Stimulated activated CD4-positive, alpha-beta T cell treated with anti-CD3 and anti-CD28 coated beads, Interleukin-12 subunit alpha, Interleukin-12 subunit beta, amount 100 ng/mL, for 24 hours (primary cell): ENCODE measurements at places on chromosomes 16 and 17.

- peak; percentile 45 for DNase-seq
These were observed 61.7 kb upstream of the LGALS9 start for GRCh38 chr17:27569257-27569722.

DNA sequence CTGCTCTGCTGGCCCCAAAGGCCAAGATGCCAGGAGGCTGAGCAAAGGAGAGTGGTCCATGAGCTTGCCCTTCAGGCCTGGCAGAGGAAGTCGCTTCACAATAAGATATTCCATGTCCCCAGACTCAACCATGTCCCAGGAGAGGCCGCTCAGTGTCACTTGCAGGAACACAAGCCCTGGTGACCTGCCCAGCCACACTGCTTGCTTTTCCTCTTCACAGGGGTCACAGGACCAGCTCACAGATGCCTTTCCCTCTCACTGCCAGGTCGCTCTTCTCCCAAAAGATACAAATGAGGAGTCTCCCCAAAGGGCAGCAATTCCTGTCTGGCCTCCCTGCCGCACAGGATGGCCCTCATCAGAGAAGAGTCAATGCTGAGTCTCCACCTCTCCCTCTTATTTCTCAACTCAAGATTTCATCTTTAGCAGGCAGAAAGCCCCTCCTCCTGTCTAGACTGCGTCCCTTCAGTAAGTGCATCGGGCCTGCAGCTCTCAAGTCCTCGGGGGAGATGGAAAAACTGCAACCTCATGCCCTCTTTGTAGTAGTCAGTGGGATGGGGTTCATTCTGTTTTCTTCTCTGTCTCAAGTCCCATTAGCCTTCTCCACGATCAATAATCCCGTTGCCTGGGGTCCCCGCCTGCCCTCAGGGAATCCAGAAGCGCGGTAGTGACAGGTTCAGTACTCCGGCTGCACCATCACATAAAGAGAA, 5.0 kb downstream of the JUP start:
- DNase-seq, result no peak

GRCh38 chr16:85586380-85587104, 26.6 kb upstream of the GSE1 start:
- DNase-seq, result no peak

GRCh38 chr17:74637265-74637664, 13.7 kb upstream of the CD300E start:
- DNase-seq, result no peak

DNA sequence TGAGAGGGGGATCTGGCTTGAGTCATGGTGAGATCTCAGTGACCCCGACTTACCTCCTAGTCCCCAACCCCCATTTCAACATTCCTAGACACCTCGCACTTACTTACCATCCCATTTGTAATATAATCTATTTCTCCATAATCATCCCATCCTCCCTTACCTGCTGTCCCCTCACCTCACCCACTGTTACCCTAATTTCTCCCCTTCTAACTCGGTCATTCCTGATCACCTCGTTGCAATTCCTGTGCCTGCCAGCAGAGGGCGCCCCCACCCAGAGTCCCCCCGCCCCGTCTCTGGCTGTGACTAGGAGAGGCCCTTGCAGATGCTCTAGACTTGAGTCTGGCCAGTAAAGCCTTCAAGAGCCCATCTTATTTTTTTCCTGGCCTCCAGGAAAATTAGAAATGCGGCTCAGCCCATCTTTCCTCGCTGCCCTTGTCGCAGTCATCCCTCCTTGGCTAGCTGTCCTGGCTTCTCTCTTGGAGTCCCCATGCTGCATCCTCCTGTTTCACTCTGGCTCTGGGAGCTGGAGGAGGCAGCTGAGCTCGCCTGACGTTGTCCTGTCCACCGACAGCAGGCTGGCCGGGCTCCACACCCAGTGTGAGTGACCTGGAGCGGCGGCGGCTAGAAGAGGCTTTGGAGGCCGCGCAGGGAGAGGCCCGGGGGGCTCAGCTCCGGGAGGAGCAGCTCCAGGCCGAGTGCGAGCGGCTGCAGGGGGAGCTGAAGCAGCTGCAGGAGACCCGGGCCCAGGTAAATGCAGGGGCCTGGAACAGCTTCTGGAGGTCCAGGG, 5.0 kb downstream of the TBKBP1 start:
- DNase-seq, result peak; percentile 85

DNA sequence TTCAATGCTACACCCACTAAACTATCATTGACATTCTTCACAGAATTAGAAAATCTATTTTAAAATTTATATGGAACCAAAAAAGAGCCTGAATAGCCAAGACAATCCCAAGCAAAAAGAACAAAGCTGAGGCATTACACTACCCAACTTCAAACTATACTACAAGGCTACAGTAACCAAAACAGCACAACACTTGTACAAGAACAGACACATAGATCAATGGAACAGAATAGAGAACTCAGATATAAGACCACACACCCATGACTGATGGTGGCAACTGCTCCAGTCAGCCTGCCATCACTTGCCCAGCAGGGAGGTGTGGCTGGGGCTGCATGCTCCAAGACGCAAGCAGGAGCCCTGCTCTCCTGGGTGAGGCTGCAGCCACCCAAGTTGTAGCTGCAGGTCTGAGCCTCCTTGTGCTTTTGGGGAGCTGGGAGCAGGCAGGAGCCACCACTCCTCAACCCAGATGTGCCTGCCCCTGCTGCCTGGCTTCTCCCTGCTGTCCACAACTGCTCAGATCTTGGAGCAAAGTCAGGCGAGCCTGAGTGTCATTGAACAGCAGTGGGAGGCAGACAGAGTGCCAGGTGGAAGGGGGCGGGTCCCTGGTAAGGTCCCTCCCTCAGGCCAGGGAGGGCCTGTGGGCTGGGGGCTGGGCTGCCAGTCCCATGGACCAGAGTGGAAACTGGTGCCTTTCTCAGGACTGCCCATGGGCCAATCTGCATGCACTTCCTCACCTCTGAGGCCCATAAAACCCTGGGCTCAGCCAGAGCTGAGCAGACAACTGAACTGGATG, 24.7 kb downstream of the SSH2 start:
- DNase-seq, result no peak

- no peak for DNase-seq
These were observed 558 bp upstream of the CHMP6 start for GRCh38 chr17:80990921-80991644.

DNA sequence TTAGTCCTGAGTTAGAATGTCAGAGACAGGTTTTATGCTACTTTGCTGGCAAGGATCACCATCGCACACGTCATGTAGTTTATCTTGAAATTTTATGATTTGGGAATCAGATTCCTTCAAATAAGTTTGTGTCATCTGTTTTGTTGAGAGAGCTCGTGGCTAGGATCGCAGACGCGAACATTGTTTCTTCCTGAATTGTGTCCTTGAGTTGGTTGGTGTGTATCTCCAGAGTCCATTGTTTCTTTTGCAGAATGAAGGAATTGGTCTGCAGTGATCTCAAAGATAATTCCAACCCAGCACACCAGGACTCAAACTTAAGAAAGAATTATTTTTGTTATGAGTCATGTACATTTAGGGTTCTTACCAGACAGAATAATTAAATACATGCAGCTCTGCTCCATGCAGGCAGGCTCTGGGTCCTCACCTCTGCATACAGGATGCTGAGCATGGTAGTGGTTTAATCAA, 51.6 kb downstream of the PRKCA start:
- DNase-seq, result no peak

DNA sequence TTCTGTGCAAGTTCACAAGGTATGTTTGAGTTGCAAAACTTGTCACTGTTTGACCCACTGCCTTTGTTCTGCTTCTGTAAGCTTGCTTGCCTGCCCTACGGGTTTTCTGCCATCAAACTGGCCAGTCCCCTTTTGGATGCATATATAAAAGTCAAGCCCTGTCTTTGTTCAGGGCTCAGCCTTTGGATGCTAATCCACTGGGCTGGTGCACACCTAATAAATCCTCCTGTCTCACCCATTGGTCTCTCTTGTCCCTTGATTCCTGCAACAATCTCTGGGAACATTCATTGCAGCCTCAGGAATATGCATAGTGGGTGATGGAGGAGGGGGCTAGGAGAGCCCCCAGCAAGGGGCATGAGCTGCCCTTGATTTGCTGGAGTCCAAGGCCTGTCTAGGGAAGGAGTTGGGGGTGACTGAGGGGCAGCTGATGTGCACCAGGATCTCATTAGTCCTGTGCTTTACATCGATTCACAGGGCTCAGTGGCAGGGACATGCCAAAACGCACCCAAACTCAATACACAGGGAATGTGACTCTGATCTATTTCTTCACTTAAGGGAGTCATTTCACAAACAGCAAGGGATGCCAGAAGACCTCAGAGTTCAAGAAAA, 225.4 kb upstream of the NLRP1 start:
- DNase-seq, result no peak

- DNase-seq, result no peak
These were observed 41.7 kb downstream of the PEMT start for GRCh38 chr17:17549732-17550366.

DNA sequence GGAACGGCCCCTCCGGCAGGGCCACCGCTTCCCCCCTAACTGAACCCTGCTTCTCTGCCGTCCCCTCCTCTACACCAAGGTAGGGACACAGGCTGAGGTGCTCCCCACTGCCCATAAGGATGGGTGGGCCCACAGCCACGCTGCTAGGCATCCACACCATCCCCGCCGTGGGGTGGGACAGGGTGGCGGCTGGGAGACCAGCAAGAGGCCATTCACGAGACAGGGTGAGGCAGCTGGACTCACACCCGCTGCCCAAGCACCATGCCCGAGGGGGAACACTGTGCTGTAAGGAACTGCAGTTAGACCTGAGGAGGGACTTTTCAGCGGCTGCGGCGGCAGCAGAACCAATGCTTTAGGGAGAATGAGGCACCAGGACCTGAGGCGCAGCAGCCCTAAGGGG, 47.5 kb upstream of the RRN3 start:
- DNase-seq, result no peak

GRCh38 chr16:67673712-67674580, 7.3 kb downstream of the C16orf86 start:
- no peak for DNase-seq

DNA sequence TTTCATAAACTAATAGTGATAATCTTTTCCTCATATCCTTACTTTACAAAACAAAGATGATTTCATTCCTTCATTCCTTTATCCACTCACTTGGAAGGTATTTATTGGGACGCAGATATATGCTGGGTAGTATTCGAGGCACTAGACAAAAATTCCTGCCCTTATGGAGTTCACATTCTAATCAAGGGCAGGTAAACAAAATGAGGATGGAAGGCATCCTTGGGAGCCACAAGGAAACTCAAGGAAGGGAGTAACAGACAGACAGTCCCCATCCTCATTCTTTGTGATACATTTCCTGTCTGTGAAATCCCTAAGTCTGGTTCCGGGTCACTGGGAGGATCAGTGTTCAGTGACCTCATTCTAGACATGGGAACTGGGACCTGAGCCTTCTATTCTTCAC, 45.2 kb downstream of the SLC6A2 start:
- DNase-seq, result no peak

- DNase-seq, result no peak
These were observed 126.3 kb upstream of the HSBP1 start for GRCh38 chr16:83681381-83681956.

GRCh38 chr16:89828199-89828869, at the start of gene SPIRE2:
Gene SPIRE2, plus strand, starts transcription at chr16:89828475. Its CDS starts 76 bp downstream, at chr16:89828551.
- peak; percentile 44 for DNase-seq

GRCh38 chr16:11497851-11498289, 88.8 kb downstream of the LITAF start:
- no peak for DNase-seq

DNA sequence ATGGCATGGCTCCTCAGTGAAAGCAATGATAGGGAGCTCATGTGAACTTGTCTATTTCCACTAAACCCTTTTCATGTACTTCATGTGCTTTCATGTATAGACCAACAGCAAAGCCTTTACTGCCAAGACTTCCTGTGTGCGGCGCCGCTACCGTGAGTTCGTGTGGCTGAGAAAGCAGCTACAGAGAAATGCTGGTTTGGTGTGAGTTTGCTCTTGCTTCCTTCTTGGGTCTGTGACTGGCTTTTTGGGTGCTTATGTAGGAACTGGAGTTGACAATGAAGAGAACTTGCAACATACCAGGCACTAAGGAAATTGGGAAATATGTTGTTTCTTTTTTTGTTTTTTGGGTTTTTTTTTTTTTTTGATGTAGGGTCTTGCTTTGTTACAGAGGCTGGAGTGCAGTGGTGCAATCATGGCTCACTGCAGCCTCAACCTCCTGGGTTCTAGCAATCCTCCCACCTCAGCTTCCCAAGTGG, 5.7 kb downstream of the SNX11 start:
- DNase-seq, result no peak

- DNase-seq, result no peak
These were observed 53.8 kb downstream of the MRC2 start for GRCh38 chr17:62681061-62681938.

- DNase-seq, result no peak
These were observed 231.1 kb upstream of the NLRP1 start for GRCh38 chr17:5815396-5815795.

DNA sequence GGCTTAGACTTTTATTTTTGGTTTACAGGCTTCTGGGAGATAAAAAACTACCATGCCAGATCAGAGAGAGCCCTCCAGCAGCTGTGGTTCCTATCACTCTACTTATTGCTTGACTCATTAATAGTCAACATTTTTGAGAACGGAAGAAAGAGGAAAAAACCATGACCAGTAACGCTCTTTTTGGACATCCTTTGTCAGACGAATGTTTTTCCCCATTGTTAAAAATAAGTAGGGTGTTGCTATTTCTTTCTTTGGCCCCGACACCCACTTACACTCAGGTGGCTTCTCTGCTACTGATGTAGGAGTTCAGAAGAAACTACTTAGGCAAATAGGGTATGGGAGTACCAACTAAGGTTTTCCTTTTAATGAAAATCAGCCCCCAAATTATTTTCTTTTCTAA, 27.5 kb downstream of the TVP23A start:
- DNase-seq, result no peak

- DNase-seq, result peak; percentile 23
These were observed 25.5 kb downstream of the COPZ2 start for GRCh38 chr17:48012151-48012520.

- no peak for DNase-seq
These were observed 543 bp downstream of the ARHGAP23 start for GRCh38 chr17:38428643-38429371.

- no peak for DNase-seq
These were observed 29.6 kb downstream of the SGSM2 start for GRCh38 chr17:2366747-2367494.

- no peak for DNase-seq
These were observed 66.1 kb upstream of the SREBF1 start for GRCh38 chr17:17902877-17903276.

DNA sequence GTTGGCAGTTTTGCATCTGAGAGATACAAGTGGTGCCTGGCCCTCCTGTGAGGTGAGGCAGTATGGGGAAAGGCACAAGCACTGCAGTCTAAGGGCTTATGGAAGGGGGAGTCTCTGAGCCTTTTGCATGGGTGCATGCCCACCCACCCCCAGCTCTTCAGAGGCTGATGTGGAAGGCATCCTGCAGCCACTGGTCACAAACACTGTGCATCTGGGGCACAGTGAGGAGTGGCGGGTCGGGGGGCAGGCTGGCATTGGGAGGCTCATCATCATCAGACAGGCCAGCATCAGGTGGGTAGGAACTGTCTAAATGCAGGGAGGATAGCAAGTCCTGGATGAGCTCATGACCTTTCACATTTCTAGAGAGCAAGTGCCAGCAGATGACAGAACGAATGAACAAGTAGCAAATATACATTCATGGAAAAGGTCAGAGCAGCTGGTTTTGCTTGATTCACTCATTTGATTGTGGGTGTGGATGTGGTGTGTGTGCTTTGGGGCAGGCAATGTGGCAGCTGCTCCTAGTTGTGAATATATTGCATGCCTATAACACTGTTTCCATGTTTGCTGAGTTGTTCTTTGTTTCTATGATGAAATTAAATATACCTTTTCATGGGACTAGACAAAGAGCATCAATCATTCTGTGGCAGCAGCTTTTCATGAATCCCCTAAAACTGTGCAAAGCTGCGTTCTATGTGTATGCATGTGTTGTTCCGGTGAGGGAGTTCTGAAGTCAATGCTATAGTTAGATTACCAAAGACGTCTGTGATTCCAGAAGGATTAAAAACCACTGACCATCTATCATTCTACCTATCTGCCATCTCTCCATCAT, 29.2 kb downstream of the TRIM25 start:
- DNase-seq, result no peak
